ENCODE measurements at places on chromosomes 12 and 14.

DNA sequence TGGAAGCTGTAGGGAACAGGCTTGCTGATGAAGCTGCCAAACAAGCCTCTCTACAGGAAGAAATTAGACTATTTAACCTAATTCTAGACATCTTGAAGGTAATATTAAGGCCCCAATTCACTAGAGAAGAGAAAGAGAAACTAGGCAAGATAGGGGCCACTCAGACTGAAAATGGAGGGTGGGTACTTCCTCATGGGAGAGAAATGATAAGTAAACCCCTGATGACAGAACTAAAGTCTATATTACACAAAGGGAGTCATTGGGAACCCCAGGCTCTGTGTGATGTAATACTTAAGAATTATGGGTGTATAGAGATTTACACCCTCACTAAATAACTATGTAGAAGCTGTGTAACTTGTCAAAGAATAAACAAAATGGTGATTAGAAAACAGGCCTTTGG, 64.3 kb downstream of the APOBEC1 start:
- no peak for DNase-seq

- no peak for DNase-seq
Observed at GRCh38 chr12:126084480-126084879, 1019.2 kb downstream of the AACS start.

DNA sequence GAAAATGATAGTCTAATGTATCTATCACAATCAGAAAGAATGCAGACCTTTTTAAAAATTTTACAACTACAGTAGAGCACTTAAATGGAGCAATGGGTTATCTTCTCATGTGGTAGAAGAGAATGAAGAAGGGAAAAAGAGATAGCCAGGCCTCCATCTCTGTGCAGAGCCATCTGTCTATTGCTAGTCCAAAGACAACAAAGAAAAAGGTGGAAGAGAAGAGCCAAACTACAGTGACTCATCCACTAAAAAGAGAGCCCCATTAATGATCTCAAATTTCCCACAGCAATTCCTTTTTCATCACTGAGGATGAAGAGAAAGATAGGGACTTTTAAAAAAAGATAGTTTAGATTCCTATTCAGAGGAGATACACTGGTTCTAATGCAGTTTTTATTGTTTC, 232.9 kb downstream of the ATXN7L3B start:
- no peak for DNase-seq

DNA sequence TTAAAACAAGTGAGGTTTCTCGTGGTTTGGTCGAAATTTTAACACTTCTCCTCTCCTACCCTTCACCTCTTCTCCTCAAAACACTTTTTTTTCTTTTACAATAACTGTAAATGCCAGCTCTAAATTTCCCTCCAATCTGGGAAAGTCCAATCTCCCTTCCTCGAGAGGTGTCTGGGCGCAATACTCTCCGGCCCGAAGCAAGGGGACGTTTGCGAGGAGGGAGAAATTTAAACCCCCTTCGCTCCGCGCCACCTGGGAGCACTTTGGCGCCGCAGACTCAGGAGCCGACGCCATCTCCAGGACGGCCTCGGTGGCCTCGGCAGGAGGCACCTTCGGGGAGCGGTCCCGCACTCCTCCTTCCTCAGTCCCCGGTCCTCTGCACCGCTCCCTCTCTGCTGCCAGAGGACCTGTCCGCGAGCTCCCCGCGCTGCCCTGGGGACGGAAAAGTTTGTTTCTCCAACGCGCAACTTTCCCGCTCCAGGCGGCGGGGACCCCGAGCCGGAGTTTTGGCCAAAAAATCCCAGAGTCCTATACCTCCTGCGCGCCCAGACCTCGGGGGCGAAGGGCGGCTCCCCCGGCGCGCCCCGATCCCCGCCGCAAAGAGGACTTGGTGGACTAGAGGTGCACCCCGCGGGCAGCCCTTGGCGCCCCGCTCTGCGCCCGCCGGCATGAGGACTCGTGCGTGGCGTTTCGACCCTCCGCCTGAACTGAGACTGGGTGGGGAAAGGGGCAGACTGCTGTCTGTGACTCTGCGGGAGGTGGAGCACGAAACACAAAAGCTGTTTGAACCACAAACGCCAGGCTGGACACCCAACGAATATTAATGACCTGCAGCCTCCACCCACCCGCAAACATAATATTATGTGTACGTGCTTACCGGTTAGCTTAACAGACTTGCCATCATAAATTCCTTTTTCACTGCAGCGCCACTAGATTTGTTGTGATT, 95.2 kb upstream of the HMGA2 start:
- no peak for DNase-seq

DNA sequence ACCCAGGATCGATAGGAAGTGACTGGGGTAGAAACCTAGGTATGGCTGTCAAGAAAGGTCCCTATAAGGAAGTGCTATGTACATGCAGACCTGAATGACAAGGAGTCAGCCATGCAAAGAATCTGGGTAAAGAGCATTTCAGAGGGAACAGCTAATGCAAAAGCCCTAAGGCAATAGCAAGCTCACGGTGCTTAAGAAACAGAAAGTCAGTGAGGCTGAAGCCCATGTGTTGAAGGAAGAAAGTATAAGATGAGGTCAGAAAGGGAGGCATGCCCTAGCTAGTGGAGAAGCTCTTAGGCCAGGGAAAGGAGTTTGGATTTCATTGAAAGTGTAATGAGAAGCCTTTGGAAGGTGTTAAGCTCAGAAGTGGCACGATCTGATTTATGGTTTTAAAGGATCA, 6.0 kb upstream of the ADCY6 start:
- no peak for DNase-seq

- DNase-seq, result no peak
Observed at GRCh38 chr14:24411443-24412389, 12.9 kb downstream of the NYNRIN start.

DNA sequence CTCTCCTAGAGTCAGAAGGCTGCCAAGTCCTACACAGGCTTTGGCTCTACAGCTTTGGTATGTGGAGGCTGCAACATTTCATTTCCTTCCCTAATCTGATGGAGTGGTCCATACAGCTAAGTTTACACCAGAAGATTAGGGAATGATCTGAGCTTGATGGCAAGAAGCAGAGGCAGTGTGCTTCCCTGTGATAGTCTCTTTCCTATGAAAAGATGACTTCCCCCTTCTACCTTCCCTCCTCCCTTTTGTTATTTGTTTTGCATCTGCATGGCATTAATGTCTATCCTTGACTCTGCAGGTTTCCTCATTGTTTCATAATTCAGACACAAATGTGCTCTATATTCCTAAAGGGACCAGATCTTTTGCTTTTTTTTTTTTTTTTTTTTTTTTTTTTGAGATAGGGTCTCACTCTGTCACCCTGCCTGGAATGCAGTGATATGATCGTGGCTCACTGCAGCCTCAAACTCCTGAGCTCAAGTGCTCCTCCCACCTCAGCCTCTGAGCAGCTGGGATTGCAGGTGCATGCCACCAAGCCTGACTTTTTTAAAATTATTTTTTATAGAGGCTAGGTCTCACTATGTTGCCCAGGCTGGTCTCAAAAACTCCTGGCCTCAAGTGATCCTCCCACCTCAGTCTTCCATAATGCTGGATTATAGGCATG, 76.3 kb downstream of the GRIP1 start:
- DNase-seq, result no peak

GRCh38 chr12:19882346-19882745, 443.1 kb downstream of the AEBP2 start:
- no peak for DNase-seq

DNA sequence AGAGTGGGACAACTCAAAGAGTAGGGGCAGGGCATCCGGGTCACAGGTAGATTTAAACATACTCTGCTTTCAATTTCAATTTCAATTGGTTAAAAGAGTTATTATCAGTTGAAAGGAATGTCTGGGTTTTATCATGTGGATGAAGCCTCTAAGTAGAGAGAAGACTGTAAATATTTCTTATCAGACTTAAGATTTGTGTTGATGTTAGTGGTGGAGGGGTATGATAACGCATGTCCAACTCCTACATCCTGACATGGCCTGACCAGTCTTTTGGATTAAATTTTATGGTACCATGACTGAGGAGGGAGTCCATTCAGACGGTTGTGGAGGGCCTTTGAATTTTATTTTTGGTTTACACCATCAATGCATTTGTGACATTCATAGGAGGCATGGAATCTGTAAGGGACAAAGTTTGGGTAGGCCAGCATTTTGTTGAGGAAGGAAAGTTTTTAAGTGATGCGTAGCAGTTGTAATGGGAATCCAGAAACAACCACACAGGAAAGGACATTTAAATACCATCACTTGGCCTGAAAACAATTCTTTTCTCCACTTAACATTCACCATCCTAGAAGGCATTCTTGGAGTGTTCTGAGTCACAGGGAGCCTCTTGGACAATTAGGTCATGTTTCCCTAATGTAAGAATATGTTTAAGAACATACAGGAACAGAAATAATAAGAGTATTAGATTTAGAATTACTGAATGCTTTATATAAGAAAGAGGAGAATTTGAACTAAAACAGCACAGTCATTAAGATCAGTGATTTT, 371.9 kb downstream of the ATP23 start:
- no peak for DNase-seq

- no peak for DNase-seq
Observed at GRCh38 chr12:48973941-48974673, 2.6 kb upstream of the WNT10B start.

DNA sequence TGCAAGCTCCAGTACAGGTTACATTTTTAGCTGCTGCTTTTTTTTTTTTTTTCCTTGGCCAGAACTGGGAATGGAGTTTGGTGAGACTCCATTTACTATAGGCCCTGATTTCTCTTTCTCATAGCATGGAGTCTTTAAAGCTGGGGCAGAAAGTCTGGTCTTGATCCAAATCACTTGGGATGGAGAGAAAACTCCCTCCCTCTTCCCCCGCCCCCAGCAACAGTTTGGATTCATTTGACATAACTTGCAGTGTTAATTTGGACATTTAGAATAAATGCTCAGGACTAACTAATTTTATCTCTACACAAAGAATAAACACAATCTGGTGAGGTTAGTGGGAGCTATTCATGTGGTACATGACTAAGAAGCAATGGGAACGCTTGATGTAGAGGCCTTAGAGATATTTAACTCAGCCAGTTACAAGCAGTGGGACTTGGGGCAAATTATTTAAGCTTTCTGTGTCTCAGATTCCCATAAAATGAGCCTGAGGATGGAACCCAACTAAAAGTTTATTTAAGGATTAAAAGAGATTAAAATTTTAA, 107.3 kb upstream of the ARHGAP5 start:
- no peak for DNase-seq

DNA sequence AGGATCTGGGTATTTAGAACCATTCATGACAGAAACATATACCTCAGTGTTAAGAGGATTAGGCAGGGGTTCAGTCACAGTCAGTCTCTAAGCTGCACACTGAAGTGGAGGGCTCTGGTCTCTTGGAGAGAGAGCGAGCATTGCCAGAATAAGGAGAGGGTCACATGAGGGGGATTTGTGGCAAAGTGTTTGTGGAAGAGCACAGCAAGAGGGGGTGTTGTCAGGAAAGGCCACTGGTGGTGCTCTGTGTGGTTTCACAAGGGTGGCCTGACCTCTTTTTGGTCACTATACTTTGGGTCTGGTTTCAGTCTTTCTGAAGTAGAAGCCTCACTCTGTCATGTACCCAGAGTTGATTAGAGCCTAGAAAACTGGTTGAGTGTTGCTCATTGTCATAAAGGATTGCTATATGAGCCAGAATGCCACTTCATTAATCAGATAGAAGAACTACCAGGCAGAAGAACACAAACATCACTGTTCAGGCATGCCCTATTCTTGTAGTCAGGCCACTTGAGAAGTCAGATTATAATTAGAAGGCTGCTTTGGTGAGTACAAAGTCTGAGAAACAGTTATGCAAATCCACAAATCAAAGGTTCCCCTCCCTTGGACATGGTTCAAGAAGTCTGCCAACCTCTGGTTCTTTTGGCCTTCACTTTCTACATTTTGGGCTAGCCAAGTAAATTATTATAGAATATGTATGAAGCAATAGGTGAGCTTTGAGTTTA, 8.4 kb downstream of the TMEM19 start:
- no peak for DNase-seq

- DNase-seq, result no peak
Observed at GRCh38 chr12:80260269-80260668, 160.9 kb downstream of the OTOGL start.
